GM12878 (cell line): ENCODE measurements at places on chromosomes 12 and 14.
A peak's percentile ranks its signal among the peaks of the same experiment; 100 is the strongest.

DNA sequence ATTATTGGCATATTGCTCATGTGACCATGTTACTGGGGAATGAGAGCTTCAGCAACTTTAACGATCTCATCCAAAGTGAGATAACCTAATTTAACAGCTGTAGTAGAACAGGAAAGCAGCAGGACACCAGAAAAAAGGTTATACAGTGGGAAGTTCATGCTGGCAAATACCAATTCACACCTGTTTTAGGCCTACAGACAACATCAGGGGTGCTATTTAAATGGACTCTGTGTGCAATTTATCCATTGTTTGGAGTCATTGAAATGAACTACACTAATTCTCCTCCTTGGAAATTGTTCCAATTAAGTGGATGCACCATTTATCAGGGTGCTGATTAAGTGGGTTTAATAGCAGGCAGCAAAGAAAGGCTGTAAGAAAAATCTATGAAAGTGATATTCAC is 424.4 kb upstream of the LMO3 start:
- DNase-seq: no peak

DNA sequence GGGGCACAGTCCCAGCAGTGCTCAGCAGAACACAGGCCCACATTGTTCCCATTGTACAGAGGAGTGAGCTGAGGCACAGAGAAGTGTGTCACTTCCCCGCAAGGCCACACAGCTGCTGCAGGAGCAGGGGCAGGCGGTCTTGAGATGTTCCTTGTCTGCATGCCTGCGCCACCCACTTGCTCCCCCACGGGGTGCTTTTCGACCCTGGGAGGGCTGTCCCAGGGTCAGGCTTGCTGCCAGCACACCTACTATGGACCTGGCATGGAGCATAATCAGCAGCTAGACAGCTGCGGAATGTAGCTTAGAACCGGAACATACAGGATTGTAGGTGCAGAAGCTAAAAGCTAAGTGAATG is 7.8 kb upstream of the EP400 start:
- no peak for DNase-seq

DNA sequence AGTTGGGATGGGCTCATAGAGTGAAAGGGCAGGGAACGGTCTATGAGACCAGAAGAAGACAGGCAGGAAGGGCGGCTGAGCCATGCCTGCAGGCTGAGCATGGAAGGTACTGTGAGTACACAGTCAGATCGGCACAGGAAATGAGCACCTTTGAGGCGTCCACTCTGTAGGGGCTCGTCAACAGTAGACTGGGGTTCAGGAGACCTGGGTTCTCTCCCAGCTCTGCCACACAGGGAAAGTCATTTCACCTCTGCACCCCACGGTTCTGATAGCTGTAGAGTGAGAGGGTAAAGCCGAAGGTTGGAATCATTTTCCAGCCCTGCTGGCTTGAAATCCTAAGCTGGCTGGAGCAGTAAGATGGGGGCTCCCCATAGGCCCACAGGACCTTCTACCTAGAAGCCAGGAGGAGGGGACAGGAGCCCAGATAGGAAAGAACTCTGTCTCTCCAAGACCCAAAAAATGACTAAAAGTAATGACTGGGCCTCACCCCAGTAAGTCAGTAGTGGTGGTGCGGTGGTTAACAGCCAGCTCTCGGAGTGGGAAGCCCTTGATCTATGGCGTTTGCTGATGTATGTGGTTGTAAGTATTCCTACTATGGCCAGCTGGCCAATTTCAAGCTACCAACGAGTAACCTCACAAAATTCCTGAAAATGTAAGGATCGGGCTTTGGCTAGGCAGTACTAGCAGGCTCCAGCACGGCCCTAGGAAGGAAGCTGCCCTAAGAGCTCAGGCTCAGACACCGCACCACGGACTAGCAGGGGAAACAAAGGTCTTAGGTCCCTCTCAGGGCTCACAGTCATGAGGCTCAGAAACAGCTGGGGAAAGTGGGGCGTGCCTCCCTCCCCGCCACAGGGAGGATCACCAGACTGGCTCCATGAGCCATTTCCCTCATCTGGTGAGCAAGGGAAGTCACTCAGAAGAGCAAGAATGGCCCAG is 10.3 kb upstream of the CD27 start:
- no peak for DNase-seq

DNA sequence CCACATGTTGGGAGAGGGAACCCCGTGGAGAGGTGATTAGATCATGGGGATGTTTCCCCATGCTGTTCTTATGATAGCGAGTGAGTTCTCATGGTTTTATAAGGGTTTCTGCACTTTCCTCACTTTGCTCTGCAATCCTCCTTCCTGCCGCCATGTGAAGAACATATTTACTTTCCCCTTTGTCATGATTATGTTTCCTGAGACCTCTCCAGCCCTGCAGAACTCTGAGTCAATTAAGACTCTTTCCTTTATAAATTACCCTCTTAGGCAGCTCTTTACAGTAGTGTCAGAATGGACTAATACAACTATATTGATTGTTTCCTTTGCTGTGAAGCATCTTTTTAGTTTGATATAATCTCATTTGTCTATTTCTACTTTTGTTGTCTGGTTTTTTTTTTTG is 13.1 kb upstream of the RASSF9 start:
- no peak for DNase-seq

- no peak for DNase-seq
Measured at GRCh38 chr14:27181333-27181732, 583.5 kb upstream of the NOVA1 start.

- DNase-seq: no peak
Measured at GRCh38 chr14:104935955-104936354, 11.3 kb downstream of the PLD4 start.

GRCh38 chr14:99391671-99392070 is 89.0 kb downstream of the SETD3 start:
- DNase-seq: no peak

- DNase-seq: no peak
Measured at GRCh38 chr14:93049315-93049714, 66.4 kb downstream of the ITPK1 start.

DNA sequence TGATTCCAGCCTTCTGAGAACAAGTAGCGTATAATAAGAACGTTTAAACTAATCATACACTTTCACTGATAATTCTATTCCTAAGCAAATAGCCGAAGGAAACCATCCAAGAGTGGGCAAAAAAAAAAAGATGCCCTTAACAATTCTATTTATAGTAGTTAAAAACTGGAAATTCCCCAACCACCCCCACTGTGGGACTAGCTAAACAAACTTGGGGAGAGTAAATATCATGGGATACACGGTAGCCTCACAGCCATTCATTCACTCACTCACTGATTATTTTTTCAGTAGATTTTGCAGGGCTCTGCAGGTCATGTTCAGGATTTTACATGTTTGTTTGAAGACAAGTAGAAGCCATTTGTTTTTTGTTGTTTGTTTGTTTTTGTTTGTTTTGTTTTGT is 197.0 kb downstream of the ETV6 start:
- DNase-seq: no peak

DNA sequence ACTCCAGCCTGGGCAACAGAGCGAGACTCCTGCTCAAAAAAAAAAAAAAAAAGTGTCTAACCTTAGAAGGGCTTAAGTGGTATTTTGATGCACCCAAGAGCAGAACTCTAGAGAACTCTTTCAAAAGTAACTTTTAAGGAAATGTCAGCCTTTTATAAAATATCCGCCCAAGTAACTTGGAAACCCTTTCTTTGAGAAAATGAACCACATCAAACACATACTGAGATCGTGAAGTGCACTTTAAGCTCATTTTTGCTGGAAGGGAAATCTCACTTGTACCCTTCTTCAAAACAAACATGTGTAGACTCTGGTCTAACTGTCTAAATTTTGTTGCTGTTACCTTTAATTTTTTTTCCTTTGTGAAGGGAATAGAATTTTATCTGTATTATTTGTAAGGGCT is 5.5 kb downstream of the C12orf56 start:
- DNase-seq: no peak

DNA sequence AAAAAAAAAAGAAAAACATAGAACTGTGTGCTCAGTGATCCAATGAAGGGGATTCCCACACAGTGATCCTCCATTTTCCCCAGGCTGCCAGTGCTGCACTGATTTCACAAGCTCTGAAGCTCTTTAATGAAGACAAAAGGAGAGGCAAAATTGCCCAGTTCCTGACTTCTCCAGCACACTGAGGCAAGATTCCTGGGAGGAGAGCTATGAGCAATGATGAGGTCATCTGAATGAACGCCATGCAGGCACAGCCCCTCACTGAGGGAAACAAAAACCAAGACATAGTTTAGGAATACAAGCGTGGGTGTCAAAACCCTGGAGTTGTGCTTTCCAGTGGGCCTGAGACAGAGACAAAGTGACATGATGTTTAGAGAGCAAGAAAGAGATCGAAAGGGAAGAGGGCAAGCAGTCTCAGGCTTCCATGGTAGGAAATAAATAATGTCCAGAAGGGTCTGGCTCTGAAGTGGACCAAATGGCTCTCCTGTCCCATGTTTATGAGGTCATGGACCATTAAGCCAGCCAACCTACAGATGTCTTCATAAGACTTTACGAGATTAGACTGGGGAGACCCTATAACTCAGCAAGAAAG is 40.9 kb upstream of the SMUG1 start:
- DNase-seq: no peak

GRCh38 chr12:8890313-8891085 is 23.8 kb upstream of the PHC1 start:
- peak; percentile 8 for DNase-seq

- no peak for DNase-seq
Measured at GRCh38 chr12:67531051-67531450, 117.5 kb upstream of the DYRK2 start.
